NCI-H1436 treated with DMSO at 0.1 percent for 48 hours (cell line): ENCODE measurements at places on chromosomes 7 and 10.

- DNase-seq, result no peak
These were observed 141.1 kb upstream of the CDK13 start for GRCh38 chr7:39808796-39809481.

GRCh38 chr7:121001234-121001906, 12.9 kb downstream of the CPED1 start:
- DNase-seq, result no peak

- no peak for DNase-seq
These were observed 79.3 kb upstream of the IL6 start for GRCh38 chr7:22647451-22648257.

DNA sequence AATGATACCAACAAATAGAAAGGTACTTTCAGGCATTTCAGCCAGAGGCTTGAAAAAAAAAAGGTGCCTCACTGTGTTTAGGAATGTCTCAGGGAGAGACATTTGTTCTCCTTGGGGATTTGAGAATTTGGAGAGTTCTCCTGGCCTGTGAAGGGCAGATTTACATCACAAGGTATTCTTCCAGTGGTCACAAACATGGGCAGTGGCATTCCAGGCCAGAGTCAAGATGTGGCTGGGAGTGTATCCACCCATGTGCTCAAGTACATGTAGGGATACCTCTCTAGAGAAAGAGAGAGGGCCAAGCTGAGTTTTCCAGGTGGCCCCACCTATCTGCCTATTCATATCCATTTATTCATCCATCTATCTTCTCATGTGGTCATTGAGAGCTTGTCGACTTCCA, 253.8 kb downstream of the LRMDA start:
- DNase-seq, result no peak

DNA sequence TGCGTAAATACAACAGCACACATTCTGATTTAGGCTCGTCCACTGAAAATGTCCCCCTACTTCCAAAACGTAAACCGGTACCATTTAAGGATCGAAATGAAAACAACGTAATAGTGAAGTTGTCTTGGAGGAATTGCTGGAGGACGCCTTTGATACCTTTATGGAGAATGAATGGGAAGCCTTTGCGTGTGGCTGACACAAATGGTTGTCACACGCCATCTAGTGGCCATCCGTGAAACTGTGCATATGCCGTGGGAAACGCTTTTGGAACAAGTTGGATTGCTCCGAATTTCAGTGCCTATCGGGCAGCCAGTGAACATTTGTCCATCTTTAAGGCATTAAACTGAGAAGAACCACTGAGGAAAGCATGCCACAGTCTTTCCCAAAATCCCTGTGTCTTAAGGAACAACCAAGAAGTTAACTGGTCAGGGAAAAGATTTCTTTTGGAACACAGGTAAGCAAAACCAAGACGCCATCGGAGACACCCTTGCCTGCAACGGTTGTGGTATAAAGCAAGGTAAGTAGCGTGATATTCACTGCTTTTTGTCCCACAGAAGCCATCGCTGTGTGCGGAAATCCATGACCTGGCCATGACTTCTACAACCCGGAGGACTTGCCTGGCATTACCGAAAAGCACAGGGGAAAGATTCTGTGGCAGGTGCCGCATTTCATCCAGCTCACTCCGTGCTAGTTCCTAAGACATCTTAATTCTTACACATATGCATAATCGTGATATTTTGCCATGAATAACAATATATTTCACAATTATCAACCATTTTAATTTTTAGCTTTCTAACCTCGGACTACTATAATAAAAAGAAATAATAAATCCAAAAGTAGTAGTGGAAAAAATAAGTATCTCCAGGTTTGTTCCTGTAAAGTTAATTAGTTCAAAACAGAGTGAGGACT, 100.6 kb downstream of the FAM204A start:
- DNase-seq, result peak; percentile 72

- DNase-seq, result no peak
These were observed 108.6 kb downstream of the NRCAM start for GRCh38 chr7:108347616-108348015.

GRCh38 chr10:1534820-1535219, 202.5 kb downstream of the ADARB2 start:
- DNase-seq, result no peak

DNA sequence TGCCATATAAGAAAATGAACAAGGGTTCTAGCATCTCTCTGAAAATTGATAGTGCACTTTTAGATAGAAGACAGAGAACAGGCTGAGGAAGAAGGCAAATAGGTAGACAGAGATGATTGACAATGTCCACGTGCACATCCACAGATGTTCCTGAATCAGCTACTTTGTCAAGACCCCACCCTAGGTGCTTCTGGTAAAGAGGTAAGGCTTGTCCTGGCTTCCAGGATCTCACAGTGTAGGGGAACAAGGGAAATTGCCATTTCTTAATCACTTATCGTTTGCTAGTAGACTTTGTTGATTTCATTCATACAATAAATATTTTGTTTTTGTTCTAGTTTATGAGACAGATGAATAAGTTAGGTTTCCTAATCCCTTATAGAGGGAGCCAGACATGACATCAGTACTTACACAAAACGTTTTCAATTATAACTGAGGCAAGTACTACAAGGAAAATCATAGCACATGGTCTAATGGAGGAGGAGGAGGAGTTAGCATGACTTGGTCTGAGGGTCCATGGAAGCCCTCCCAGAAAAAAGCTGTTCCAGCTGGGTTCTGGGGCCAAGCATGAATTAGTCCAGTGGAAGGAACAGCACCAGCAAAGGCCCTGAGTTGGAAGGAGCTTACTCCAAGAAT, 115.9 kb upstream of the ARID5B start:
- DNase-seq, result no peak

- DNase-seq, result no peak
These were observed 98.0 kb downstream of the NPY start for GRCh38 chr7:24381894-24382505.

DNA sequence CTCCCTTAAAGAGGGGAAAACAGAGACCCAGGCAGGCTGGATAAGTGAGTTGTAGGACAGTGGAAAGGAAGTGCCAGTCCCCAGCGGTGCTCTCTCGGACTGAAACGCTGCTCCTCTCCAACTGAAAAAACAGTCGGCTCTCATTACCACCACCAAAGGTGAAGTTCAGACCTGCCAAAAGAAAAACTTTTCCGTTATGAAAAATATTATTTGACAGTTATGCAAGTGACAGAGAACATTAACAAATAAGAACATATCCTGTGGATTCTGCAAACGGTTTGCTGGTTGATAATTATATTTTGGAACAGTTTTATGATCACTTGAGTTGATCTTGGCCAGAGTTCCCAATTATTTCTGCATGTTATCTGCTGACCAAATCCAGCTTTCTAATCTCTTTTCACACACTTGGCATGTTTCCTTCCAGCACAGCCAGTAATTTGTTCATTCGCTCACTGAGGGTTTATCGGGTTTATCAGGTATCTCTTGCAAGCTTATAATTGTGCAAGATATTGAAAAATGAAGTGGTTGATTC, 82.6 kb downstream of the PTPRE start:
- no peak for DNase-seq

GRCh38 chr7:141012044-141012685, 2.6 kb downstream of the MRPS33 start:
- DNase-seq, result no peak

- no peak for DNase-seq
These were observed 92.1 kb downstream of the PPP1R3C start for GRCh38 chr10:91540733-91541132.

GRCh38 chr7:105677817-105678573, 96.7 kb upstream of the EFCAB10 start:
- no peak for DNase-seq

GRCh38 chr10:117239051-117239450, 1.9 kb upstream of the SLC18A2 start:
- DNase-seq, result no peak

DNA sequence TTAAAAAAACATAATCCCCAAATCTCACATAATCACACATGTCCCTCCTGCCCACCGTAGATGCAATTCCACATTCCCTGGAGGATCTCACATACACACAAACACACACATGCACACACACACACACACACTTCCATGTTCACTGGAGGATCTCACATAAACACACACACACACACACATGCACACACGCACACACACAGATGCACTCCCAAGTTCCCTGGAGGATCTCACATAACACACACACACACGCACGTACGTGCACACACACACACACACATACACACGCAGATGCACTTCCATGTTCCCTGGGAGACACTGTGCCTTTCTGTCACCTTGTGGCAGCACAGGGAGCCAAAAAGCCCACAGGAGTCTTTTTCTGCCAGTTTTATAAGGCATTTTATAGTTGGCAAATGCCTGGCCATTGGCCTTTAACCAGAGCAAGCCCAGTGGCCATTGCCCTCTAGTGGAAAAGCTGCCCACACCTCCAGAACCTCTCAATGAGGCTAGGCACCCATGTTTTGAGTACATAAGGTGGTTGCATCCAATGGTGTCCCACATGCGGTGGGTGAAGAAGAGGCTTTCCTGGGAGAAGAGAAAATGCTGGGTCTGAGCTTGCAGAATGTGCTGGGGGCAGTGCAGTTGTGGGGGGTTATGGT, 115.4 kb upstream of the ACBD5 start:
- DNase-seq, result no peak

GRCh38 chr10:1033601-1034000, 7.9 kb upstream of the IDI2 start:
- DNase-seq, result no peak

DNA sequence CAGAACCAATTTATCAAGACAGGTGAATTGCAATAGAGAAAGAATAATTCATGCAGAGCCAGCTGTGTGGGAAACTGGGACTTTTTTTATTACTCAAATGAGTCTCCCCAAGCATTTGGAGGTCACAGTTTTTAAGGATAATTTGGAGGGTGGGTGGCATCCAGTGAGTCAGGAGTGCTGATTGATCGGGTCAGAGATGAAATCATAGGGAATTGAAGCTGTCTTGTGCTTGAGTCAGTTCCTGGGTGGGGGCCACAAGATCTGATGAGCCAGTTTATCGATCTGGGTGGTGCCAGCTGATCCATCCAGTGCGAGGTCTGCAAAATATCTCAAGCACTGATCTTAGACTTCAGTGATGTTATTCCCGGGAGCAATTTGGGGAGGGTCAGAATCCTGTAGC, 9.9 kb upstream of the MYO1G start:
- no peak for DNase-seq

DNA sequence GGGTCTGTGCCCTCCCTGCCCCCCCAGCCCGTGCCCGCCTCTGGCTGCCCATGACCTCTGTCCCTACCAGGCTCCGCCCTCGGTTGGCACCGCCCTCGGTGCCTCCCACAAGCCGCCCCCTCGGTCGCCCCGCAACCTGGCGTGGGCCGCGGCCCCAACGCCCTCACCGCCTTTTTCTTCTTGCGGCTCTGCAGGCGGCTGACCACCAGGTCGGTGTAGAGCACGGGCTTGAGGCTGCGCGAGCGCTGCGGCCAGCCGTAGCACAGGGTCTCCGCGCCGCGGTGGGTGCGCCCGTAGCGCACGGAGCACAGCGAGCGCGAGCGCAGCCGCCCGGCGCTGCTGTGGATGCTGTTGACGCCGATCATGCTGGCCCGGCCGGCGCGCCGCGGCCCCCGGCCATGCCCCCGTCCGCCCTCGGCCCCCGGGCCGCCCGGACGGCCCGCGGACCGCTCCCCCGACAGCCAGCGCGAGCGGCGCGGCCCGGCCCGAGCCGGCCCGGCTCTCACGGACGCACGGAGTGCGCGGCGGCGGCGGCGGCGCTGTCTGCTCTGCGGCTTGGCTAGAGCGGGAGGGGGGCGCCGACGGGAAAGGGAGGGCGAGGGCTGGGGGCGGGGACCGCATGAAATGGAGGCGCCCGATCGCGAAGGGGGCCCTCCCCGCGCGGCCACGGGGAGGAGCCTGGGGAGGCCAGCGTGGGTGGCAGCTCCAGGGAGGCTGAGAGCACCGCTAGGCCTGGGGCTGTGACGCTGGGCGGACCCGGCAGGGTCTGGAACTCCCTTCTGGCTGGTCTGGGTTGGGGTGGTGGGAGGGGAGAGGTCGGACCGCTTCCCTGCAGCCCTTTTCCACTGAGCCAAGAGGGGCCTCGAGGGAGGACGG, 9.6 kb downstream of the PSD start:
- no peak for DNase-seq

GRCh38 chr10:3573498-3573897, 211.5 kb downstream of the KLF6 start:
- no peak for DNase-seq

DNA sequence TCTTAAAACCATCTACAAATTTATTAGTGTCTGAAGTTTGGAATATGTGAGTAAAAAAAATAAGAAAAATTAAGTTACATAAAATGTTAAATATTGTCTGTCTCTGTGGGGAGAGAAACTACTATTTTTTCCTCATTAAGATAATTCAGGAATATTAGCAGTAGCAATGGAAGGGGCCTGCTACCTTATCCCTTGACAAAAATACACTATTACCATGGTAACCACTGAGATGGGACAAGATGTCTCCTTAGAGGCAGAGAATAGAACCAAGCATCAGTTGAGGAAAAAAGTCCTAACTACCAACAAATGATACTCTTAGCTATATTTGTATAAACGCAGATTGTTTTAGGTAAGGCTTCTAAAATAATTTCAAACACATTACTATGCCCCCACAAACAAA, 150.7 kb upstream of the LSM8 start:
- no peak for DNase-seq

- DNase-seq, result no peak
These were observed 116.8 kb downstream of the ZFAND4 start for GRCh38 chr10:45555795-45556194.

GRCh38 chr10:27504808-27505460, 830 bp downstream of the RAB18 start:
- DNase-seq, result no peak

- DNase-seq, result no peak
These were observed 29.4 kb downstream of the TSPAN12 start for GRCh38 chr7:120828528-120828927.

DNA sequence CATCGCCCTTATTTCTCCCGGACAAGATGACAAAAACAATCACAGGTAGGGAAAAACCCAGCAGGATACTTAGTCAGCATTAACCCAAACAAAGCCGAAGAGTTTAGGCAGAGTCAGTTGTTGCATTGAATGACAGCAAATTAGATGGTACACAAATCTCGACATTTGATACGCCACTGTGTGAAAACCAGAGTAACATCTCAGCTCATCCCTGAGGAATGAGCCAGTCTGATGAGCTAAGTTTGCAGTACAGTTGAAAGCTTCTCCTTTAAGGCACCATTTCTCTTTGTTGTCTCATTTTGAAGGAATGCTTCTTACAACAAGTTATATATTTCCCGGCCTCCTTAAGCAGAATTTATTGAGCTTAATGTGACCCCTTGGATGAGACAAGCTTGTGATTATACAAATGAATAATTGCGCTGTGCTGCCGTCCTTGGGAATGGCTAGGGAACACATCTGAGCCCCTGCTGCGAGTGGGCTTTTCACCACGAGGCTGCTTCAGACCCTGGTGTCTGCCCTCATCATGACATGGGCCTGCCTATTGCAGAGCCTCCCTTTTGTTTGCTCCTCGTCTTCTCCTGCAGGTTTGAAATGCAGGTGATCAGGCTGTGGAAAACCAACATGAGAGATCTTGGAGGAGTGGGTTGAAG, 137.3 kb downstream of the CELF2 start:
- no peak for DNase-seq
